Fibroblast of skin of left quadriceps (primary cell): ENCODE measurements at places on chromosomes 4 and X.

DNA sequence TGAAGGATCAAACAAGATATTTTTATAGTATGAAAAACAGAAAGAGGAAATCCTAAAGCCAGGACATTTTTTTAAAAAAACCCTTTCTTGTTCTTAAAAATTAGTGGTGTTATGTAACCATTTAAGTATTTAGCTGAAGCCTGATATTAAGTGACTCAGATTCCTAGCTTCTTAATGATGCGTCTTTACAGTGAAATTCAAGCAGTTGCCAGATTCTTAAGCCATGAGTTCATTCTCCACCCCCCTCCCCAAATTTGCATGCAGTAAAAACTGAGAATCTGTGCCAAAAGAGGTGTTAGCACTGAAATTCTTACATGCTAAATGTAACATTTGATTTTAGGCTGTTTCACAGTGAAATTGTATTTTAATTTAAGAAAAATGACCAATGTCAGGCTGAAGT, 180.8 kb downstream of the RAPGEF2 start:
- DNase-seq = peak; percentile 91

- DNase-seq = no peak
Measured at GRCh38 chr4:26482508-26483462, 7.5 kb downstream of the CCKAR start.

DNA sequence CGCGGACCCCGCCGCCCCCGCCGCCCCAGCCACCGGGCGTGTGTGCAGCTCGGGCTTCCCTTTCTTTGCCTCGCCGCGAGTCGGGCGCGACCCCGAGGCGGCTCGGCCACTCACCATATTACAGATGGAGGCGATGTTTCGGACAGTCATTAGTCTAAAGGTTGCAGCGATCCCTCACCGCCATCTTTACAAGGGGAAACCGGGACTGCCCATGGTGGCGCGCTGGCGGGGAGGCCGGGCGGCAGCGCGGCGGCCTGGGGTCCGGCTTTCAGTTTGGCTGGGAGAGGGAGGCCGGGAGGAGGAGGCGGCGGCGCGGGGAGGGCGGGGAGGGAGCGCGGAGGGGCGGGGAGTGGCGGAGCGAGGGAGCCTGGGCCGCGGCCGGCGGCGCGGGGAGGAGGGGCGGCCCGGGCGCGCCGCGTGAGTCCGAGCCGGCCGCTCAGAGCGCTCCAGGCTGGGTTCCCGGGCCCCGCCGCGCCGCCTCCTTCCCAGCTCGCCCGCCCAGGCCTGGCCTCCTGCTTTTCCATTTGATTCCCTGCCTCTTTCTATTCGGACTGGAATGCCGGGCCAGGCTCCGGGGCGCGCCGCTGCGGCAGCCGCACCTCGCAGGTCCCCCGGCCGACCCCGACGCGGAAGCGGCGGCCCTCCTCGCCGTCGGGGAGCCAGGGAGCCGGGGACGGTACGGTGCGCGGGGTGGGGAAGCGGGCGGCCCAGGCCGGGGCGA, at the start of gene USP46:
Gene USP46, minus strand, starts transcription at position 301 of the 721 bp plus-strand sequence. Its CDS starts 151 bp downstream, at position 150.
- DNase-seq = peak; percentile 52

GRCh38 chr4:161320377-161320776, 843.4 kb downstream of the FSTL5 start:
- DNase-seq = no peak

DNA sequence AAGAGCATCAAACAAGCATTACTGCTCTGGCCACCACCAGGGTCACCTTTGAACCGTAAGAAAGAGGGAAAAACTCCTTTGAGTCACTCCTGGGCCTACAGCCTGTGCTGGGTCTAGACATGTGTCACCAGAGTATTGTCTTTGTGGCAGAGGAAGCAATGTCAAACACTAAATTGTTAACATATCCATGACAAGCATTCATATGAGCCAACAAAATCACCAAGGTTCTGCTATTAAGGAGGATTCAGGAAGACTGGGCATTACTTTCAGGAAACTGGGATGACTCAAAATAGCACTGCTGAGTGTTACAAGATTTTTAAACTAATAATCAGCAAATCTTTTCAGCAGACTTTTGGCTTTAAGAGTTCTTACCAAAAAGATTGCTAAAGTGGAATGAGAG, 28.1 kb downstream of the LGI2 start:
- no peak for DNase-seq

DNA sequence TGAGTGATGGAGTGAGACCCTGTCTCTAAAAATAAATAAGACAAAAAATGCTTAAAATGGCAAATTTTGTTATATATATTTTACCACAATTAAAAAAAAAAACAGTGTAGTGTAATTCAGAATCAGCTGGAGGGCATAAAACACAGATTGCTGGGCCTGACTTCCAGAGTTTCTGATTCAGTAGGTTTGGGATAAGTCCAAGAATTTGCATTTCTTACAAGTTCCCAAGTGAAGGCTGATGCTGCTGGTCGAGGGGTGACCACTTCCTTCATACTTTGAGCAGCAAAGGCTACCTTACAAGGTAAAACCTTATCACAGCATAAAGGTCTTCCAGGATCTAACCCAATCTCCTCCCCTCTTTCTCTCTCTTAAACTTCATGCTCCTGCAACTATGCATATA, 40.7 kb downstream of the KLHL8 start:
- no peak for DNase-seq

DNA sequence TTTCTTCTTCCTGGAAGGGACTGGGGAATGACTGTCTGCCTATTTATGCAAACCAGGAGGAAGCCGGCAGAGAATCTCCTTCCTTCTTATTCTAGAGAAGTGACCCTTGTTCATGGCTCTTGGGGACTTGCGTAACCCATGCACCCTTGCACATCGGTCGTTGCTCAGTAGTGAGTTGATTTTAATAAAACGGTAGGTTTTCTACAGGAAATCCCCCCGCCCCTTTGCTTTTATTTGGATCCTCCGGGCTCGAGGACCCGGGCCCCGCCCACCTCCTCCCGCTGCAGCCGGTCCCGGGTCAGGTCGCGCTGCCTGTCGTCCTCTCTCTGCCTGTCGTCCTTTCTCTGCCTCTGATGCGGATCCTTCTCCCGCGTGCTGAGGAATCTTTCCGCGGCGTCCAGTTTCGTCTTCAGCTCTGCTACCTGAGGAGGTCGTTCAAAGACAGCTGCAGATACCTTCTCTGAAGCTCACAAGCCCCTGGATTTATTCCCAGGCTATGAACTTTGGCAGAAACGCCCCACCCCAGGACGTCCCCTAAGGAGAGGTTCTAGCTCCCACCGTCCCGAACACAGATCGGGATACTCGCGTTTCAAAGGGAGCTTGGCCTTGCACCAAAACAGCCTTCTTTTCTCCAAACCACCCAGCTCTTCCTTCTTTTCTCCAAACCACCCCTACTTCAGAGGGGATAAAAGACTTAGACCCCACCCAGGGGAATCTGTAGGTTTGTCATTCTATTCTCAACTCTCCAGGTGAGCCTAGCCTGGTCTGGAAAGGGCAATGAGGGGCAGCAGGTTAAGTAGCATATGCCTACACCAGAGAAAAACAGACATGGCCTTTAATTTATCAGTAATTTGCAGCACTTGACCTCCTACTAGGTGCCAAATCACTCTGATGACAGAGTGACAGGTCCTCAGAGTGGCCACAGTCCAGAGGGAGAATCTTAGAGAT, 7.0 kb downstream of the TNIP3 start:
- DNase-seq = no peak

GRCh38 chrX:5976332-5976731, 252.3 kb downstream of the NLGN4X start:
- no peak for DNase-seq

GRCh38 chrX:20315140-20315539, 48.4 kb upstream of the RPS6KA3 start:
- no peak for DNase-seq

- no peak for DNase-seq
Measured at GRCh38 chr4:5881340-5881739, 11.5 kb downstream of the CRMP1 start.
